CD4-positive, CD25-positive, alpha-beta regulatory T cell (primary cell): ENCODE measurements at places on chromosomes 11 and 22.

DNA sequence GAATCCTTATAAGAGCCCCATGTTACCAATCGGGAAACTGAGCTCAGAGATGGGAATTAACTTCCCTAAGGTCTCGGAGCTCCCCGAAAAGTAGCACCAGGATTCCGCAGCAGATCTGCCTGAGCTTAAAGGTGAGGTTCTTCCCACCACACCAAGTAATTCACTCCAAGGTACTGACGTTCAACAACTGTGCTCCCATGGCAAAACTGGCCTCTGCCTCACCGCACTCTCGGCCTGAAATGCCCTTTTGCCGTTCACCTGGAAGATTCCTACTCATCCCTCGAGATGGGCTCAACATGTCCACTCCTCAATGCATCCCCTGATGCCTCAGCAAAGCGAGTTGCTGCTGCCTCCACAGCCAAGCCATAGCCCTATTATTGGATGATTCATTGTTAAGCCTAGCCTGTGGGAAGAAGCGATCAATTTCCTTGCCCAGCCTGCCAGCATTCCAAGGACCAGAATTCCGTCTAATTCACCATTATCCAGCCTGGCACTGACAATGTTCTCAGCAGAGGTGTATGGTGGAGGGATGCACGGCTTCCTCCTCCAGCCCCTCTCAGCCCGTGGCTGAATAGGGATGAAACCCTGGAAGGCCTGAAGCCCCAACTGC lies 4.2 kb downstream of the PLAAT3 start:
- DNase-seq: no peak

GRCh38 chr11:16792426-16792825 lies 54.0 kb downstream of the C11orf58 start:
- no peak for DNase-seq

- no peak for DNase-seq
Measured at GRCh38 chr22:29128891-29129807, 56.3 kb downstream of the KREMEN1 start.

GRCh38 chr11:79150320-79150719 lies 290.5 kb downstream of the TENM4 start:
- no peak for DNase-seq

DNA sequence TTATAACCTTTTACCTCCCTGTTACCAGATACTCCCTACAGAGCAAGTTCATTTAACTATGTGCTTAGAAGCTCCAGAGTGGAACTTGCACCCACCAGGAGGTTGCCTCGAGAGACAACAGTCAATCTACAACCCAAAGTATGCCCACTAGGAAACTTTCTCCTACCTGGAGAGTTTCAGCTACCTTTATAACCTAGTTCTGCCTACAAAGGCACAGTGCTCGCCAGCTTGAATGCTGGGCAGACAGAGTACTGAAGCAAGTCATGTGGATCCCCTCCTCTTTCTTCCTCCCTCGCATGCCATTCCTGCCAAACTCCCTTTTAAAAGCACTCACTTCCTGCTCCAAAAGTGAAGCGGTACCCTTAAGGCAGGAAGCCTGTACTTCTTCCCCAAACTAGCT lies 258.9 kb downstream of the SWAP70 start:
- DNase-seq: no peak
